PC-9 (cell line): ENCODE measurements at places on chromosomes 3 and 15. TPM values are rescaled to one million over a fixed set of nuclear protein-coding genes. Genes with fewer than 3 reads are reported as not detected.

MEIS2 gene
- 25.0 and 29.1 TPM in 2 replicates for total RNA-seq

UCN2 gene
- 2.8 and 4.2 TPM in 2 replicates for total RNA-seq

MYZAP gene
- 3.5 and 5.9 TPM in 2 replicates for total RNA-seq

ETV5 gene
- 39.3 and 65.7 TPM in 2 replicates for total RNA-seq

HGD gene
- 0.65 and 0.85 TPM in 2 replicates for total RNA-seq

RBPMS2 gene
- 4.1 and 5.3 TPM in 2 replicates for total RNA-seq

CCDC191 gene
- 11.0 and 13.2 TPM in 2 replicates for total RNA-seq

CLSTN2 gene
- not detected in 2 replicates for total RNA-seq

CYP1A2 gene
- not detected in 2 replicates for total RNA-seq

CMTM8 gene
- 16.8 and 17.8 TPM in 2 replicates for total RNA-seq

RNF13 gene
- total RNA-seq = 40.1 and 65.0 TPM in 2 replicates

CCDC9B gene
- total RNA-seq = 141 and 168 TPM in 2 replicates

ASB14 gene
- total RNA-seq = not detected in 2 replicates

PRKCD gene
- 30.1 and 34.3 TPM in 2 replicates for total RNA-seq

CYP1A1 gene
- total RNA-seq = 0.33 and 0.39 TPM in 2 replicates

FGF7 gene
- total RNA-seq = not detected in 2 replicates

DPPA2 gene
- total RNA-seq = not detected in 2 replicates

GABRA5 gene
- total RNA-seq = not detected in 2 replicates

SLC12A1 gene
- not detected in 2 replicates for total RNA-seq

CERS3 gene
- not detected in 2 replicates for total RNA-seq

ATG3 gene
- total RNA-seq = 66.8 and 68.9 TPM in 2 replicates

DLL4 gene
- total RNA-seq = 0.48 and 0.55 TPM in 2 replicates

TGM4 gene
- 0.61 and 0.63 TPM in 2 replicates for total RNA-seq

SNTN gene
- not detected in 2 replicates for total RNA-seq

NEK10 gene
- total RNA-seq = 1.7 and 4.3 TPM in 2 replicates
